Motor neuron (in vitro differentiated cells): ENCODE measurements at places on chromosomes 6 and 20. TPM values are rescaled to one million over a fixed set of nuclear protein-coding genes. Genes with fewer than 3 reads are reported as not detected.

The WFDC10B gene
- not detected in 2 replicates for total RNA-seq

- ATAC-seq: no peak
Measured at GRCh38 chr20:12177657-12178293, 260.1 kb downstream of the BTBD3 start.

DNA sequence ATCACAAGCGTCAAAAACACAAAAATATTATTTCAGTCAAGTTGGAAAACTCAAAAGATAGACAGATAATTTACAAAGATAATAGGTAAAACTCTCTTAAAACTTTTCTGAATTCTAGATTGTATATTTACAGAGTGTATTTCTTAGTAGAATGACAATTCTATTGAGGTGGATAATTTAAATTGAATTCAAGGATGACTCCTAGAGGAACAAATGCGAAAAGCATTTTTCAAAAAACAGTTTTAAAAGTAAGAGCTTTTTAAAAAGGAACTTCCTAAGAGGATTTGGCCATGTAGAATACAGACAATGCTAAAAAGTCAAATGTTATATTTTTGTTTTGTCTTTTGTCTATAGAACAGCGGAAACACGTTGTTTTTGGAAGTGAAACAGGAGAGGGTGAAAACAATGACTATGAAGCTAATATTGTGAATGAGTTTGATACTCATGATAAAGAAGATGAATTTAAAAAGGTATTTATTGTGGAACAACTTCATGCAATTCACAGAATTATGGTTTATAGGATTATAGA is 90.1 kb downstream of the DNAH8 start:
- ATAC-seq: no peak

DNA sequence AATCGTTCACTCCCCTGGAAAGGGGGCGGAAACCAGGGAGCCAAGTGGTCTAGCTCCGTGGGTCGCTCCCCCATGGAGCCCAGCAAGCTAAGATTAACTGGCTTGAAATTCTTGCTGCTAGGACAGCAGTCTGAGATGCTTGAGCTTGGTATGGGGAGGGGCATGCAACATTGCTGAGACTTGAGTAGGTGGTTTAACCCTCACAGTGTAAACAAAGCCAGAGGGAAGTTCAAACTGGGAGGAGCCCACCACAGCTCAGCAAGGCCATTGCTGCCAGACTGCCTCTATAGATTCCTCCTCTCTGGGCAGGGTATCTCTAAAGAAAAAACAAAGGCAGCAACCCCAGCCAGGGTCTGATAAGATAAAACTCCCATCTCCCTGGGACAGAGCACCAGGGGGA is 43.2 kb downstream of the COL21A1 start:
- no peak for ATAC-seq

DNA sequence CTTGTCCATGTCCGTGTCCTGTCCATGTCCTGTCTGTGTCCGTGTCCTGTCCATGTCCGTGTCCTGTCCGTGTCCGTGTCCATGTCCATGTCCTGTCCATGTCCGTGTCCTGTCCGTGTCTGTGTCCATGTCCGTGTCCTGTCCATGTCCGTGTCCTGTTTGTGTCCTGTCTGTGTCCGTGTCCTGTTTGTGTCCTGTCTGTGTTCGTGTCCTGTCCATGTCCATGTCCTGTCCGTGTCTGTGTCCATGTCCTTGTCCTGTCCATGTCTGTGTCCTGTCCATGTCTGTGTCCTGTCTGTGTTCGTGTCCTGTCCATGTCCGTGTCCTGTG is 55.0 kb upstream of the BHLHE23 start:
- no peak for ATAC-seq

- ATAC-seq: no peak
Measured at GRCh38 chr6:100346203-100346602, 118.5 kb downstream of the SIM1 start.
